Aorta (tissue), 5 donors: ENCODE measurements at places on chromosomes 11 and 22. TPM values are rescaled to one million over a fixed set of nuclear protein-coding genes. Genes with fewer than 3 reads are reported as not detected.

Gene APOA1
- total RNA-seq: not detected

Gene SCN4B
- 2.2 TPM for total RNA-seq

Gene KCNC1
- total RNA-seq: not detected

Gene DRICH1
- total RNA-seq: not detected

Gene CEP126
- total RNA-seq: 13.2 TPM

Gene ART1
- not detected for total RNA-seq

DNA sequence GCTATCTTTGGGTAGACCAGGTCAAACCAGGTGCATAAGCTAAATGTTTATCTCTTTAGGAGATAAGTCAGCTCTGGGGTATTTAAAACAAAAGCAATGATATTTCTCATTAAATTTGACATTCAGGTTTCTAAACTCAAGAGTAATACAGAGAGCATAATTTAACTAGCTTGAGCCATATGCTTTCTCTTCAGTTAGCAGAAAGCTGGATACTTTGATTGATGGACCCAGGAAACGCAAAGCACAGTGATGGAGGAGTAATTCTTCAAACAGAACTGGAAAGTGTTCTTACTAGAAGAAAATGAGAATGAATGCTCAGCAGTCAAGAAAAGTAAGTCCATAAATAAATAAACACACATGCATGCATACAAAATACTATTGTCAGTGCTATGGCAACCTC is 885.7 kb upstream of the RAG2 start:
- H3K27me3 ChIP-seq: no peaks in the 10 kb centered on the region
- H3K4me1 ChIP-seq: no peaks in the 10 kb centered on the region
- no peak overlapping the region for H3K27ac ChIP-seq
- DNase-seq: no peak
- no peaks in the 10 kb centered on the region for H3K36me3 ChIP-seq

GRCh38 chr22:20567371-20567847 is 60.0 kb downstream of the MED15 start:
- H3K36me3 ChIP-seq: no peaks in the 10 kb centered on the region
- H3K4me3 ChIP-seq: no peak overlapping the region
- H3K27me3 ChIP-seq: no peaks in the 10 kb centered on the region
- H3K27ac ChIP-seq: peak overlapping the region; percentile 45

GRCh38 chr11:61049859-61050258 is 52.4 kb upstream of the CD5 start:
- H3K27me3 ChIP-seq: no peaks in the 10 kb centered on the region
- H3K27ac ChIP-seq: no peak overlapping the region
- DNase-seq: no peak
- no peak overlapping the region for H3K4me3 ChIP-seq
- no peaks in the 10 kb centered on the region for H3K36me3 ChIP-seq

DNA sequence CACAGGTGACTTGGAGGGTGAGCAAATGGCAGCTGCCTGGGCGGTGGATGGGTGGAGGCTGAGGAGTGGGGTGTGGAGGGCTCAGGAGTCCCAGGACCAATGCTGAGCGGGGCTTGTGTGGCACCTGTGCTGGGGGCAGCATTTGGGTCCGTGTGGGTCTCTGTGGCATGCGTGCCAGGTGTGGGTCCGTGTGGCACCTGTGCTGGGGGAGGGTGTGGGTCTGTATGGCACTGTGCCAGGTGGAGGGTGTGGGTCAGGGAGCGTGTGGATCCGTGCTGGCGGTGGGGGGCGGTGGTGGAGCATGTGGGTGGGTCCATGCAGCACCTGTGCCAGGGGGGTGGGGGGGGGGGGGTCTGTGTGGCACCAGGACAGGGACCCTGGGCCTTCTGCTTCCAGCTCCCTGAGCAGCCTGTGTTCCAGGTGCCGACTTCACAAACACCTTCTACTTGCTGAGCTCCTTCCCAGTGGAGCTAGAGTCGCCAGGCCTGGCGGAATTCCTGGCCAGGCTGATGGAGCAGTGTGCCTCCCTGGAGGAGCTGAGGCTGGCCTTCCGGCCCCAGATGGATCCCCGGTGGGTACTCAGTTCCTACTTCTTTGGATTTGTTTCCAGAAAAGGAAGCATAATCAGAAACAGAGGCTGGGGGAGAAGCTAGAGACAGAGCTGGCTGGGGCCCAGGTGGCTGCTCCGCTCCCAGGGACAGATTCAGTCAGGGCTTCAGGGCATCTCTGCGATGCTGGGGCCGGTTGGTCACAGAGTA is 14.7 kb downstream of the SELENOO start:
- H3K4me3 ChIP-seq: no peak overlapping the region
- no peaks in the 10 kb centered on the region for H3K27me3 ChIP-seq
- H3K36me3 ChIP-seq: no peaks in the 10 kb centered on the region
- no peaks in the 10 kb centered on the region for H3K4me1 ChIP-seq
- peak; percentile 49 for DNase-seq
- no peak overlapping the region for H3K27ac ChIP-seq

GRCh38 chr11:119339589-119340334 is 921 bp downstream of the C1QTNF5 start:
- H3K4me3 ChIP-seq: peak overlapping the region; percentile 48
- peak; percentile 84 for DNase-seq
- H3K4me1 ChIP-seq: no peaks in the 10 kb centered on the region
- H3K27ac ChIP-seq: peak overlapping the region; percentile 43
- H3K27me3 ChIP-seq: no peaks in the 10 kb centered on the region

DNA sequence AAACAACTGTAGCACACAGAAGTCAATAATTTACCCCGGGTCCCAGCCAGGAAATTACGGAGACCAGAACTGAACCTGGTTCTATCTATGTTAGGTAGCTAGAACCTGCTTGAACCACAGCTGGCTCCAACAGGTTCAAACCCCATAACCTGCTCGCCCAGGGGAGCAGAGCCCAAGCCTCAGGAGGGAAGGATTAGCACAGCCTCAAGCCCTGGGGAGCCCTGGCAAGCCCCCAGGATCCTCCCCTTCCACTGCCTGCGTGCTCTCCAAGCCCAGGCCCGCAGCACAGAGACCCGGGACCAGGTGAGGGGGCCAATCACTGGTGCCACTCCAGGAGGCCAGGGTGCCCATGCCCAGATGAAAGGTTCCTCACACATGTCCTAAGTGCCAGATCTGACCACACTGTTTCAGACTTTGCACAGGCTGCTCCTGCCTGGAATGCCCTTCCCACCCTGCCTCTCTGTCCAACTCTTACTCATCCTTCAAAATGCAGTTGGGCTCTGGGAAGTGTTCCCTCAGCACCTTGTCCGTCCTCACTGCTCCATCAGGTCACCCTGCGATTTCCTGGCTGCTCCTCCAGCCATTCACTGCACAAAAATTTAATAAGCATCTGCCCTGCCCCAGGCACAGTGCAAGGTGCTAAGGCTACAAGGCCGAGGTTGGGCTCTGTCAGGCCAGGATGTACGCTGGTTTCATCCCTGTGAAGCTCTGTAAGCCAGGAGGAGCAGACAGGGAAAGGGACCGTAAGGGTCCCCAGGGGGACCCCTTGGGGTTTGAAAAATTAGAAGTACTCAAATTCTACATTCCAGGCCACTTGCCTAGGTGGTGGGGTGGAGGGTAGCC is 32.2 kb downstream of the ARRB1 start:
- no peaks in the 10 kb centered on the region for H3K36me3 ChIP-seq
- no peak overlapping the region for H3K4me3 ChIP-seq
- no peak overlapping the region for H3K27ac ChIP-seq
- H3K4me1 ChIP-seq: no peaks in the 10 kb centered on the region

GRCh38 chr11:10584071-10584501 is 15.6 kb upstream of the LYVE1 start:
- peaks cover 29% of the 10 kb centered on the region for H3K36me3 ChIP-seq
- H3K4me3 ChIP-seq: no peak overlapping the region
- no peaks in the 10 kb centered on the region for H3K27me3 ChIP-seq
- peaks cover 8% of the 10 kb centered on the region for H3K4me1 ChIP-seq
- peak overlapping the region; percentile 50 for H3K27ac ChIP-seq

DNA sequence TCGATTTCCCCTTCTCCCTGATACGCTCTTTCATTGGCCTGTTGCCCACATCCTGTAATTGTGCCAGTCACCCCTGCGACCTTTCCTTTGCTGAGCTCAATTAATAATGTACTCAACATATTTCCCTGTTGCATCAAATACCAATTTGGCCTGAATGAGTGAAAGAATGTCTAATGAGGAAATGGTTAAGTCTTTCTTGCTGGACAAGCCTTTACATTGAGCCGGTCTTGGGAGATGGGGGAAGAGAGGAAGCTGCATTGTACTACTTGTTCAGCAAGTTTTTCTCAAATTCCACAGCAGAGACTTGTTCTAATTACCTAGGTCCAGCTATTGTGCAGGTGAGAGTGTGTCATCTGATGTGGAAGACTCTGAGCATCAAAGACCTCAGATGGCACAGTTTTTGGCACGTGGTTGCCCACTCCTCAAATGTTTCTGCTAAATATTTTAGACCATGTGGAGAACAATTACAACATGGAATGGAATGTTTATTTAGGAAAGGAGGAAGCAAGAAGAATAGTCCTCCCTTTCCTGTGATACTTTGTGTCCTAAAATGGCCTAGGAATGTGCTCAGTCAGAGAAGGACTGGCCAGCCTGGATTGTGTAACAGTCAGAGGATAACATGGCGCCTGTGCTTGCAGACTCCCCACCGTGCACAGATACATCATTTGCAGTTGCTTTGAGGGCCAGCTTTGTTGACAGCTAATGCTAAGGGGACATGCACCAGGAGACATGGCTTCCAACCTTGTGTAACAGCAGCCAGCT is 129.5 kb upstream of the E2F8 start:
- H3K36me3 ChIP-seq: no peaks in the 10 kb centered on the region
- H3K4me1 ChIP-seq: no peaks in the 10 kb centered on the region
- DNase-seq: peak; percentile 57
- H3K27ac ChIP-seq: no peak overlapping the region
- no peaks in the 10 kb centered on the region for H3K27me3 ChIP-seq

- H3K36me3 ChIP-seq: no peaks in the 10 kb centered on the region
- peak overlapping the region; percentile 87 for H3K27ac ChIP-seq
- no peak overlapping the region for H3K4me3 ChIP-seq
- DNase-seq: peak; percentile 94
- H3K27me3 ChIP-seq: no peaks in the 10 kb centered on the region
- H3K4me1 ChIP-seq: no peaks in the 10 kb centered on the region
Measured at GRCh38 chr22:35638410-35638809, 9.8 kb upstream of the APOL6 start.

DNA sequence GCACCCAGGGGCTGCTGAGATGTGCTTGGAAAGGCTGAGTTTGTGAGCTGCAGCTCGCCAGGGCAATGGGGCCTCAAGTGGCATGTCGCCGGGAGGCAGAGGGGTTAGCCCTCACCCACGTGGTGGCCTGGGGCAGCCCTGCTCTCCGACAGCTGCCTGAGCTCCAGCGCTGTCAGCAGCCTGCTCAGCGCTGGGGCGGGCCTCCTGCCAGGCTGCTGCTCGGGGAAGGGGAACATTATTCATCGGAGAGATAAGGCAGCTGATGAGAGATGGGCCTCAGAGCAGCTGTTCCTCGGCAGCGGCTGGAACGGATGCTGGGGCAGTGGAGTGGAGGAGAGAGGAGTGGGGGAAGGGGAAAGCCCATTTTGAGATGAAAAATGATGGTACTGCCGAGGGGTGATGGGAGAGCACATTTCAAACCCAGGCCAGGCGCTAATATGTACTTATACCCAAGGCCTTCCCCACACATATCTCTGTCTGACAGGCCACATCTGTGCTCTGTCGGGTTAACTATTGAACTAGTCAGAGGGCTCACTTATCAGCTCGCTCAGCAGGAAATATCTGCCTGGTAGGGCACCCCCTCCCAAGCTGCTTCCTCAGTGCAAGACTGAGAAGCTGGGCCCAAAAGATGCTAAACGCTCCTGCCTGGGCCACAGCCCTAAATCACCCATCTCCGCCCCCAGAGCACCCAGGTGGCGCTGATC is 79.5 kb downstream of the TIMP3 start:
- no peak overlapping the region for H3K4me3 ChIP-seq
- peak; percentile 82 for DNase-seq
- no peaks in the 10 kb centered on the region for H3K27me3 ChIP-seq
- no peaks in the 10 kb centered on the region for H3K36me3 ChIP-seq

DNA sequence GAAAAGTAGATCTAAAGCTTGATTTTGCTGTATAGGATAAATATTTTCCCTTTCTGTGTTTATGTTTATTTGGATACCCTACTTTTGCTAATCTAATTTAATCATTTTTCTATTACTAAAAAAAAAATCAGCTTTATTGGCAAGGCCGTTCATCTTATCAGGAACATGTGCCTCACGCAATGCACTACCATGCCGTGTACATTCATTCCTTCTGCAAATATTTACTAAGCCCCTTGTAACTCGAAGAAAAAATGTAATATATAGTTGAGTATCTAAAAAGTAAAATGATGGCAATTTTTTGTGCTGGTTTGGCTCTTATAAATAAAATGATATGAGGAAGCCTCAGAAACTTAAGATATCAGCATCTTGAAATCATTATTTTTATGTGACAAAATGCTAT is 8.9 kb downstream of the UVRAG start:
- no peak for DNase-seq
- H3K4me3 ChIP-seq: no peak overlapping the region
- no peaks in the 10 kb centered on the region for H3K36me3 ChIP-seq
- H3K27ac ChIP-seq: no peak overlapping the region
- no peaks in the 10 kb centered on the region for H3K27me3 ChIP-seq
- no peaks in the 10 kb centered on the region for H3K4me1 ChIP-seq

- no peaks in the 10 kb centered on the region for H3K27me3 ChIP-seq
- no peak overlapping the region for H3K4me3 ChIP-seq
- no peaks in the 10 kb centered on the region for H3K4me1 ChIP-seq
- no peaks in the 10 kb centered on the region for H3K36me3 ChIP-seq
- H3K27ac ChIP-seq: no peak overlapping the region
Measured at GRCh38 chr11:61893981-61894380, 2.6 kb upstream of the FADS3 start.

DNA sequence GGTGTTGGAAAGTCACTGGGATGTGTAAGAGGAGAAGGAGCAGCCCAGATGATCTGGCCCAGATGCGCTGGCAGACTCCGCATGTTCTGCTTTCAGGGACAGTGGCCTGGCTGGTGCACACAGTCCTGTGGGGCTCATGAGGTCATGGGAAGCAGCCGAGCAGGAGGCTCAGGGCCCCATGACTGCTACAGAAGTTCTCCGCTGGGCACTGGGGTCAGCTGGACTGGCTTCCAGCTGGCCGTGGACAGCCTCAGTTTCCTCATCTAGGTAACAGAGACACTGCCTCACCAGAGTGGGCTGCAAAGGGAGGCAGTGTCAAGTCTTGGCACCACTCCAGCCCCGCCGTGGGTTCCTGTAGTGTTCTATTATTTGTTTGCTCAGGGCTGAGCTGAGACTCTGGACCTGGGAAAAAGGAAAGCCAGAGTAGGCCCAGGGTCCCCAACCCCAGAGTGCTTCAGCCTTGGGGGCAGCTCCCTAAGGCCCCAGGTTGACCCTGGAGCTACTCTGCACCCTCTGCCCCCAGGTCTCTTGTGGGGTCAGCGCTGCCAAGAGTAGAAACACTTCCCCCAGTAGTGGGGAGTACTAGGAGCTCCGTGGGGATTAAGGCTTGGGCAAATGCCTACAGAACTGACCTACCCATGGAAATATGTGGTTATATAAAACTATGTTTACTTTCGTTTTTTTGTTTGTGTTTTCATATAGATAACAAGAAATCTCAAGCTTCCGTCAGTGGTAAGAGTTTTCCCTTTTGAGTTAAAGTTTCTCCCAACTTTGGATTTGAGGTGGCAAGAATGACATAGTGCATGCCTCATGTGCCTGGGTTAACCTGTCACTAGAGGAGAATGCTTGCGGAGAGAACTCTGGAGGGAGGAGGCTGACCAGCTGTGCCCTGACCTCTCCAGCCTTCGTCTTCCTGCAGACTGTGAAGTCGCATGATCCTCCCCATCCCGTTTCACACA is 45.3 kb downstream of the MED15 start:
- H3K27ac ChIP-seq: peak overlapping the region; percentile 58
- peaks cover 4% of the 10 kb centered on the region for H3K4me1 ChIP-seq

- H3K27me3 ChIP-seq: no peaks in the 10 kb centered on the region
- no peak overlapping the region for H3K27ac ChIP-seq
- H3K36me3 ChIP-seq: no peaks in the 10 kb centered on the region
- DNase-seq: no peak
- no peaks in the 10 kb centered on the region for H3K4me1 ChIP-seq
Measured at GRCh38 chr11:102244681-102245409, 72.4 kb upstream of the BIRC3 start.
